ENCODE measurements at places on chromosomes 3 and 15. TPM values are rescaled to one million over a fixed set of nuclear protein-coding genes. Genes with fewer than 3 reads are reported as not detected.

The ITIH3 gene
- 210 TPM for total RNA-seq

The USP4 gene
- 29.9 TPM for total RNA-seq

The SCN11A gene
- total RNA-seq, result not detected

The KBTBD13 gene
- 0.18 TPM for total RNA-seq

The RARRES1 gene
- total RNA-seq, result 17.0 TPM

The ZIC4 gene
- total RNA-seq, result not detected

The NSUN3 gene
- 32.1 TPM for total RNA-seq

The BTLA gene
- total RNA-seq, result not detected

The ERC2 gene
- 1.8 TPM for total RNA-seq

The C15orf62 gene
- not detected for total RNA-seq

The GOLGA8H gene
- total RNA-seq, result 2.0 TPM

The NPAP1 gene
- total RNA-seq, result 0.18 TPM

The LRRC31 gene
- 1.8 TPM for total RNA-seq

The NDN gene
- total RNA-seq, result 7.6 TPM

The C3orf49 gene
- not detected for total RNA-seq

The CPNE4 gene
- 1.8 TPM for total RNA-seq

Data from stomach (tissue), 19 donors.